ENCODE measurements at places on chromosomes 5 and 9. TPM values are rescaled to one million over a fixed set of nuclear protein-coding genes. Genes with fewer than 3 reads are reported as not detected.

DNA sequence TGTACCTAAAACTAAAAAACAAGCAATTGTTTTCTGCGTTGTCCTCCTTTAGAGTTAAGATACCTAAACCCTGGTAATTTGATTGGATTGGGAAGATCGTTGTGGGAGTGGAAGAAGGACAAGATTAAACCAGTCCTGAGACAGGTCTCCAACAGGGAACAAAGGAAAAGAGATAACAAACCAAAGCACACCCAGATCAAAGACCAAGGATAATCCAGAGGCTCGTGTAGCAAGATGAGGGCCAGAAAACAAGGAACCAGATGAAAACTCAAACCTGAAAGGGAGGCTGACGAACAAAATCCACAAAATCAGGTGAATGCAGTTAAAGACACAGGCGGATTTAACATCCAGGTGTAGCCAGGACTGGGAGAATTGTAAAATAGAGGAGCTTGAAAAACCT is 618.1 kb downstream of the SLCO4C1 start:
- H3K4me3 ChIP-seq: no peak overlapping the region
- DNase-seq: no peak
- H3K27ac ChIP-seq: no peak overlapping the region

GRCh38 chr9:38233796-38234355 is 158.6 kb upstream of the ALDH1B1 start:
- no peaks in the 10 kb centered on the region for H3K36me3 ChIP-seq
- no peaks in the 10 kb centered on the region for H3K27me3 ChIP-seq
- DNase-seq: no peak
- H3K27ac ChIP-seq: no peak overlapping the region
- no peak overlapping the region for H3K4me3 ChIP-seq

The CDH10 gene
- total RNA-seq: not detected

The TSLP gene
- total RNA-seq: 0.95 TPM

DNA sequence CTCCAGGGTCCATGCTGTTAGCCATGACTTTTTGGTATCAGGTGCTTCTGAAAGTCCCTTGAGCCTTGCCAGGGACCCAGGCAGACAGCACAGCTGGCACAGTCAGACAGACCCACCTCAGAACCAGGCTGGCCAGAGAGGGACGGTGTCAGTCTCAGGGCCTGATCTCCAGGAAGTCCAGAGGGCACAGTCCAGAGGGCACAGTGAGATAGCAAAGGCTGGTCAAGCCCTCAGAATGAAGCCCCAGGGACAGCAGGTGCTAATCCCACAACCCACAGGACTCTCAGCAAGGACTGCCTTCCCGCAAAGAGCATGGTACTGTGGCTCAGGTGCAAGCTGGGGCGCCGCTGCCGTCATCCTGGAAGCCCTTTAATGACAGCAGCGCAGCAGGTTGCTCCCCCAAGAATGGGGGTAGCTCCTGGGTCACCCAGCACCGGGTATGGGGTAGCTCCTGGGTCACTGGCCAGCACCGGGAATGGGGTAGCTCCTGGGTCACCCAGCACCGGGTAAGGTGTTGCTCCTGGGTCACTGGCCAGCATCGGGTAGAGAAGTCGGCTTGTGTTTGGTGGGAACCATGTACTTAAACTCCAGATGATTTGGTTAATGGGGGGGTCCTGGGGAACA is 105.6 kb upstream of the PHYKPL start:
- no peaks in the 10 kb centered on the region for H3K36me3 ChIP-seq
- no peaks in the 10 kb centered on the region for H3K4me1 ChIP-seq
- peaks cover 2% of the 10 kb centered on the region for H3K27me3 ChIP-seq
- peak; percentile 28 for DNase-seq
- H3K4me3 ChIP-seq: no peak overlapping the region
- H3K27ac ChIP-seq: no peak overlapping the region

The FOXI1 gene
- not detected for total RNA-seq

GRCh38 chr5:66898241-66898995 is 298.2 kb downstream of the CD180 start:
- no peaks in the 10 kb centered on the region for H3K27me3 ChIP-seq
- H3K4me3 ChIP-seq: no peak overlapping the region
- no peaks in the 10 kb centered on the region for H3K36me3 ChIP-seq
- DNase-seq: no peak
- no peak overlapping the region for H3K27ac ChIP-seq

The TEX48 gene
- not detected for total RNA-seq

DNA sequence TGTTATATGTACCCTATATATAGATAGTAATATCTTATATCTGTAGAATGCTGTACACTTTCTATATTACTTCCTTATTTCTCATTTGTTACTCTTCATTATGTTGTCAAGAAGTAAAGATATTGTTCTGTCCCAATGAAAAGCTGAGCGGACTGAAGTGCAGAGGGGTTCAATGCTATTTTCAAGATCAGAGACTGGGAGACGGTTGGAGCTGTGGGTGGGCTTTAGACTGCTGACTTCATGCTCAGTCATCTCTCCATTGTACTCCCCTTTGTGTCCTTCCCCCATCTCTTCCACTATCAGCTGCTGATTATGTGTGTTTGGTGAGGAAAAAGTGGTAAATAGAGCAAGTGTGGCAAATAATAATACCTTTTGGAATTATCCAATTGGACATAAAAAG is 532.3 kb upstream of the ZNF608 start:
- no peak overlapping the region for H3K4me3 ChIP-seq
- H3K27ac ChIP-seq: no peak overlapping the region
- DNase-seq: no peak

GRCh38 chr9:137816531-137817235 is 60.9 kb upstream of the CACNA1B start:
- no peak overlapping the region for H3K4me3 ChIP-seq
- no peak overlapping the region for H3K27ac ChIP-seq
- no peak for DNase-seq
- H3K4me1 ChIP-seq: no peaks in the 10 kb centered on the region

All from psoas muscle (tissue), 8 donors.